ENCODE measurements at places on chromosomes 7 and 10.

- no peak for DNase-seq
Measured at GRCh38 chr7:159020987-159021386, 123.7 kb downstream of the VIPR2 start.

DNA sequence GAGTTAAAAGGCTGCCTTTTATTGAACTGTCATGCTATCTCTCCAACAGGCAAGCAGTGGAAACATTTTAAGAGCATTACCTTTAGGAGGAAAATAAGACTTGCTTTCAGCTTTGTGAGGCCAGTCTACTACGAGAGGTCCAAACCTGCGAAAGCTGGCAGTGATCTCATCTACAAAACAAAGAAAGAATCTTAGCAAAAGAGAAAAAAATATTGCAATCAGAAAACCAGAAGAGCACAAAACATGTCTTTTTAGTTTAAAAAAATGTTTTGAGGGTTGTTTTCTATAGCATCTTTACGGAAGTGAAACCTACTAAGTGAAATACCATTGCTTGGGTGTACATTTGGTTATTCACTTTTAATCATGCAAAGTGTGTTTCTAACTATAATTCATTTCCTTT, 147.9 kb downstream of the CPEB3 start:
- DNase-seq = no peak

DNA sequence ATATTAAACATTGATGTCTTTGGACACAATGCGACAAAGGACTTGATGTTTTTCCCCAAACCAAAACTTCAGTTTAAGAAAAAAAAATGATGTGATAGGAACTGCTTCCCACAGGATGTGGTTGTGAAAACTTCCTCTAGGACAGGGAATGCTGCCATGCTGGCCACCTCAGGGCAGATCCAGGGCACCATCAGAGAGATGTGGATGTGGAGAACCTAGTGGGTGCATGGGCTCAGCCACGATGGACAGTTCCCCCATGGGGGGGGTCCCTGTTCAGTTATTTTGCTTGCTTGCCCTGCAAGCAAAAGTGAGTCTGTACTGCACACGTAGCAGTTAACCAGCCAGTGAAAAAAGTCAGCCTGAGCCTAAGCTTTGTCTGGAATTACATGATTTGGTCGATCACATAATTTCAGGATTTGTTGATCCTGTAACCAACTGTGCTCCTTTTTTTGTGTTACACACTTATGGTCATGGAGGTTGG, 36.3 kb downstream of the LAMB4 start:
- no peak for DNase-seq

DNA sequence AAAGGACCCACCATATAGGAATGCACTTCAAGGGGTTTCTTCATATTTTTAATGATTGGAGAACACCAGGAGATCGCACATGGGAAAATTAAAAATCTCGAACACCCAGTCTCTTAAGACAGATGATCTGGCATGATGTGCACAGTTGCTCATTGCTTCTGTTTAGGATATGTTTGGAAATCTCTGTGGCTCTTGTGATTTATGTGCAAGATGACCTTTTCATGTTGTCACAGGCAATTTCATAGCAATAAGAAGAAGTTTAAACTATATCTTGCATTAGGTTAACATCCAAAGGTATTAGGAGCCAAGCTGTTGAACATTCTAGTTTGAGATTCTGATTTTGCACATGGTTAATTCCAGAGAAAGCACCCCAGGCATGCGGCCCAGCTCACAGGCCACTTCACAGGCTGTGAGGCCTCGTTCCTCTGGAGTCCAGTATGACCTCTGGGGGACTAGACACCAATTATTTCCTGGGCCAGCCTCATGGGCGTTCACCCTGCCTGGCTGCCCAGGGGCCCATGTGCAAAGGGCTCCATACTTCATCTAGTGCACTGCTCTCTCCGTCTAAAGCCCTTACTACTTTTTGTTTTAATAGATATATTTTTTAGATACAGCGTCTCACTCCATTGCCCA, 28.4 kb downstream of the CAMK1D start:
- DNase-seq = no peak

DNA sequence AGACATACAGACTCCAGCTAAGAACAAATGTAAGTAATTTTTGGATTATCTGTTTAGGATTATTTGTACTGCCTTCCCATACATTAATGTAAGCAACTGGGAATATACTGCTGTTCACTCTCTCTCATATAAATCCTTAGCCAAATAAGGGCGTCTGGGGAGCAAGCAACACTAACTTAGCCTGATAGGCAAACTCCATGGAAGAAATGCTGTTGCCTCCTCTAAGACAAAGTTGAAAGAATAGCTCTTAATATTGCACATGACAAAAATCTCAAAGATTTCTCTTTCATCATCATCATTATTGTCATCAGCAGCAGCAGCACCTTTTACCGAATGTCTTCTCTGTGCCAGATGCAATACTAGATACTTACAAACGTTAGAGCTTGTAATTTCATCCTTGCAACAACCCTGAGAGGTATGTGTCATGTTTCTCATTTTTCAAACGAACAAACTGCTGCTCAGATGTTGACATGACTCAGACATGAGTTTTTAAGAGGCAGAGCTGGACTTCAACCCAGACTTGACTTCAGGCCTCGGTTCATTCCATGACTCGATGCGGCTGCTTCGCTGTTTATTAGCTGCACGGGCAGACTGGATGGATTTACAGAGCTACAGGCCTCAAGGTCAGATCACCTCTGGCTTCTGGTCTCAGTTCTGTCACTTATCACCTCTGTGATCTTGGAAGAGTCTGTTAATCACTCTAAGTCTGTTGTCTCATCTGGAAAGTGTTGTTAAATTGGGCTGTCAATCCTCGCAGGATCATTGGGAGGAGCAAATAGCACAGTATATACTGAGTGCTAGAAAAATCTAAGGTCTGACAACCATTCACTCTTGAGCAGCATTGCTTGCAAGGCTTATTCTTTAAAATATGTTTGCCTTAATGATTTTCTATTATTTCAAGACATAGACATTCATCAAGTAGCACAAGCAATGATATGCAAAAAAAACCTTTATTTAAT, 126.3 kb upstream of the CELF2 start:
- DNase-seq = no peak

GRCh38 chr7:155815332-155816191, 3.3 kb upstream of the SHH start:
- DNase-seq = peak; percentile 54

GRCh38 chr7:137619181-137619580, 227.6 kb downstream of the DGKI start:
- DNase-seq = no peak

DNA sequence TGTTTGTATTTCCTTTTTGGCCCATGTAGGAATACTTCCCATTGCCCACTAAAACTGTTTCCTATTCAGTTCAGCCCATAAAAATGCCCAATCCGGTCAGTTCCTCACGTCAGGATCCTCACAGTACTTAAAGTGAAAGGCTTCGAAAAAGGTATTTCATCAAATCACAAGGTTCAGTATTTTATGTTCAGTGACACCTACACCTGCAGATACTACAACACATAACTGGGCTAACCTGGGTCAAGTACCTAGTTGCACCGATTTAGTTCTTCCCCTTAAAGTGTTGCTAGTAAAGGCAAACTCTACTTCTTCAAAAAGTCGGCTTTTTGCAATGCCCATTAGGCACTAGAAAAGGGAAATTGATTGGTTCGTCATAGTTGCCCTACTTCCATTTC, 1.1 kb downstream of the SNX13 start:
- peak; percentile 18 for DNase-seq

GRCh38 chr10:63007112-63007511, 126.0 kb upstream of the NRBF2 start:
- DNase-seq = no peak

GRCh38 chr7:157006205-157006747, 4.2 kb downstream of the MNX1 start:
- DNase-seq = no peak

- DNase-seq = no peak
Measured at GRCh38 chr10:130039141-130039540, 71.5 kb downstream of the C10orf143 start.
